ENCODE measurements at places on chromosomes 3 and 15.

GRCh38 chr15:78616506-78616905, 4.3 kb downstream of the CHRNA3 start:
- no peak for DNase-seq

- DNase-seq, result no peak
These were observed 452.7 kb upstream of the PROK2 start for GRCh38 chr3:72237679-72238009.

DNA sequence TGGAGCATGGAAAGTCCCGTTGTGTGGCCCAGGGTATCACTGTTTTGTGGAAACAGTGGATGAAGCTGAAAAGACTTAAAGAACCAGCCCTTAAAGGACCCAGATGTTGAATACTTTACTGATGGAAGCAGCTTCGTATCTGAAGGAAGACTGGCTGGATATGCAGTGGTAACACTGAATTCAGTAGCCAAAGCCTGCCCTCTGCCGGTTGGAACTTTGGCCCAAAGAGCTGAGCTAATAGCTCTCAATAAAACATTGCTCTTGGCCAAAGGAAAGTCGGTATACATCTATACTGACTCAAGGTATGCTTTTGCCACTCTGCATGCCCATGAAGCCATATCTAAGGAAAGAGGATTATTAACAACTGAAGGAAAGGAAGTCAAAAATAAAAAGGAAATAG, 885.4 kb downstream of the PDCD6IP start:
- peak; percentile 18 for DNase-seq

DNA sequence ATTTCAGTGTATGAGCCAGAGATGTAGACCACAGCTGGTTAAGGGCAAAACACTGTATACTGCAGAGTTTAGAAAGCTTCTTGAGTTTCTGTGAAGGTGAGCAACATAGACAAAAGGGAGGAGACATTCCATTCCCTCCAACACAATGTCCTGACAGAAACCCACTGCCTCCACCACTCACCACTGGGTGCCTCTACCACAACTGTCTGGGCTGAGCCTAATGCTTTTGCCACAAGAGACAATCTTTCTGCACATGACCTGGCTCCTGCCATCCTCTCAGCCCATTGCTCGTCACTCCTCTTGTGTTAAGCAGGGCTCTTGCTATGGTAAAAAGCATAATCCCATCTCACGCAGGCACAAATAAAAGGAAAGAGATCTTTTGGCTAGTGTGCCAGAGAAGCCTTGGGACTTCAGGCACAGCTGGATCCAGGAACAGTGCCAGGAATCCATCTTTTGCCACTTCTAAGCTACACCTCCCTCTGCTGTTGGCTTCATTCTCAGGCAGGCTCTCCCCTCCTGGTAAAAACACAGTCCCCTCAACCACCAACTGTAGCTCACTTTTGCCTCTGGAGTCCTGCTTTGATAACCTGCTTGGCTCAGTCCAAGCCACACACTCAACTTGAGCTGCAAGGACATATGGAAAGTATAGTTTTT, 140.6 kb upstream of the PRR20G start:
- no peak for DNase-seq

- no peak for DNase-seq
These were observed 34.6 kb upstream of the ARPIN start for GRCh38 chr15:89947385-89947784.

GRCh38 chr3:124014366-124014942, 22.5 kb upstream of the ROPN1 start:
- no peak for DNase-seq

- DNase-seq, result no peak
These were observed 58.2 kb downstream of the FMN1 start for GRCh38 chr15:33136353-33136752.
